ENCODE measurements at places on chromosomes 11 and 22.

GRCh38 chr11:47461876-47462275 is 12.9 kb upstream of the RAPSN start:
- no peak for DNase-seq

DNA sequence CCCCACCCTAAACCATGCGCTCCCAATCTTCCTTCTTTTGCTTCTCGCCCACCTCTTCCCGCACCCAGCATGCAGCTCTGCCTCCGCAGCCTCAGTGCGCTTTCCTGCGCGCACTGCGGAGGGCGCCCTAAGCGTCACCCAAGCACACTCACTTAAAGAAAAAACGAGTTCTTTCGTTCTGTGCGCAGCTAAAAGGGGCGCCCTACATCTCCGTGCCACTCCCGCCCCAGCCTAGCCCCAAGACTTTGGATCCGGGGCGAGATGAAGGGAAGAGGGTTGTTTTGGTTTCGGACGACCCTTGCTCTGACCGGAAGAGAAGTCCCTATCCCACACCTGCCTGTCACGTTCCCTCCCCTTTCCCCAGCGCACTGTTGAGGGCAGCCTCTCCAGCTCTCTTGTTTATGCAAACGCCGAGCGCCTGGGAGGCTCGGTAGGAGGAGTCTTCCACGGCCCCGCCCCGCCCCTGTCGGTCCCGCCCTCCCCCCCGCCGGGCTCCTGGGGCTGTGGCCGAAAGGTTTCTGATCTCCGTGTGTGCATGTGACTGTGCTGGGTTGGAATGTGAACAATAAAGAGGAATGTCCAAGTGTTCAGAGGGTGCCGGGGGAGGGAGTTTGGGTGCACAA is 5.3 kb downstream of the VSIG2 start:
- peak; percentile 85 for DNase-seq

DNA sequence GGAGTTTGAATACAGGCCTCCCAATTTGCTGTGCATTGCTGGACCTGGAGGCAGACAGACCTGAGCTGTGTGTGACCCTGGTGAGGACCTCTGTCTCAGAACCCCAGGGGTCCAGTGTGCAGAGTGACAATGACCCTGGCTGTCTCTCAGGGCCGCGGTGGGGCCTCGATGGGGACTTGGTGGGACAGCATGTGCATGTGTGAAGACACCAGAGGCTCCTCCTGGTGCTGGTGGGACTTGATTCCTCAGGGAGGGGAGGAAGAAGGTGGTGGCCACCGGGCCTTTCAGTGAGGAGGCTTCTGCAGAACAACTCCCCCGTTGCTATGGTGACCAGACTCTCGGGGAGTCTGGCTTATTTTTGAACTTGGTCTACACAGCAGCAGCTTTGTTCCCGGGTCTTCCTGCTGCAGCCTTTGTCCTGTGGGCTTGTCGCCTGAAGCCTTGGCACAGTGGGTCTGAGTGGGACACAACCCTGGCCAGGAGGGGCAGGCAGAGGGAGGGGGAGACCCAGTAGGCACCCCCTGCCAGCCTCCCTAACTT is 35.3 kb downstream of the MCM5 start:
- no peak for DNase-seq

GRCh38 chr22:41801147-41801819 is 804 bp downstream of the CCDC134 start:
- DNase-seq = no peak

DNA sequence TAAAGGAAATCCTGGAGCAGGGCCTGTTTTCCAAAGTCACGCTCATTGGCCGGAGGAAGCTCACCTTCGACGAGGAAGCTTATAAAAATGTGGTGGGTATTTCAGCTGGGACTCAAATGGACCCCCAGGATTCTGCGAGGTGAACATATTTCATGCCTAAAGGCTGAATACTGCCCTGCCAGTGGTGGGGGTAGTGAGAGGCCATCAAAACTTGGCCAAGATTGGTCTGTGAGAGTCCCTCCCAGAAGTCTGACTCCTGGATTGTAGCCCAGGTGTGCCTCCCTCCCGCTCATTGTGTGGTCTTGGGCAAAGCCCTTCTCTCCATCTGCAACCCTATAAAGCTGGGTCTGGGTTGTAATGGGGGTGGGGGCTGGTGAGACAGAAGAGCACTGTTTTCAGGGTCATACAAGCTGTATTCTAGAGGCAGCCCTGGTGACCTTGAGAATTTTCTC is 853 bp downstream of the HTATIP2 start:
- no peak for DNase-seq

GRCh38 chr11:16155448-16155847 is 200.9 kb downstream of the SOX6 start:
- DNase-seq = no peak

DNA sequence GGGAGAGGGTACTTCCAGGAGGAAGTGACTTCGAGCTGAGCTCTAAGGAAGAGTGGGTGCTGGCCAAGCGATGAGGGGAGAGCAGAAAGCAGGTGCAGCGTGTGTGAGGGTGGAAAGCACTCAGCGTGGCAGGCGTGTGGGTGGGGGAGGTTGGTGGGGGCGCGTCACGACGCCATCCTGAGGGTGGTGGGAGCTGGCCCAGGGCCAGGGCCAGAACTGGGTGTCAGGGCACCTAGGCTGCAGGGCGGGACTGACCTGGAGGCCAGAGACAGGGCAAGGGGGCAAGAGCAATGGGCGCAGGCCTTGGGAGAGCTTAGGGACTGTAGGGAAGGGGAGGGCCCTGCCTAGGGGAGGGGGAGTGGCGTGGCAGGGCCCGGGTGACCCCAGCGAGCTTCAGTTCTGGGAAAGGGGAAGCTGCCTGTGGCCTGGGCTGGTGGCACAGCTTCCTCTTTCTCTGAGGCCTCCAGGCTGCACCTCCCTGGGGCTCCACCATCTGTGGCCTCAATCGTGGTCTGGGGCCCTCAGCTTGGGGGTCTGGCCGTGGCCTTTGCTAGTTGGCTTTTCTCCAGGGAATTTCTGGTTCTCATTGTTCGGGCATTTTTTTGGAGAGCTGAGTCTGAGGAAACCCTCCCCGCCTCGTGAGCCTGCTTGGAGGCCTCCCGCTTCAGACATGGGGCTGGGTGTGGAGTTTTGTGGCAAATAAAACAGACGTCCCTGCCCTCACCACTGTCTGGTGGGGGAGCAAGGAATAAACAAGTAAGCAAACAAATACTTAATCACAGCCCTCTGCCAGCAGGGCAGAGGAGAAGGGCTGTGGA is 8.9 kb downstream of the RELT start:
- peak; percentile 56 for DNase-seq

DNA sequence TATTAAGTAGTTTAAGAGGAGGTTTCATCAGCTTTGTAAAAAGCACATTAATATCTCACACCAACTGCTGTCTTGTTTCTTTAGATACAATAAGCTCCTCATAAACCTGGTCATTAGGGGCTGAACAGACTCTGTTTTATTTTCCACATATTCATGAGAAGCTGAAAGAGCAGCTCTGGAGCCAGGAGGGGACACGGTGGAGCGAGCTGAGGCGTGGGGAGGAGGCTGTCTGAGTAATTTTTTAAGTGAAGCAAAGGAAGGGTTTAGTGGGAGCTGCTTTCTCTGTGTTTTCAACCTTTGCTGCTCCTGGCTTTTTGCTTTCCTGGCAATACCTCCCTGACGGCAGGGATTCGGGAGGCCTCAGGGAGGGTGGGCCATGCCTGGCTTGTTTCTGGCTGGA is 67.0 kb upstream of the EIF3D start:
- no peak for DNase-seq

GRCh38 chr11:78259777-78260487 is 71.2 kb downstream of the USP35 start:
- no peak for DNase-seq

- no peak for DNase-seq
These were observed 37.7 kb downstream of the NARS2 start for GRCh38 chr11:78536933-78537332.
